Skin of body (tissue), 3 donors: ENCODE measurements at places on chromosomes 16 and 17.

DNA sequence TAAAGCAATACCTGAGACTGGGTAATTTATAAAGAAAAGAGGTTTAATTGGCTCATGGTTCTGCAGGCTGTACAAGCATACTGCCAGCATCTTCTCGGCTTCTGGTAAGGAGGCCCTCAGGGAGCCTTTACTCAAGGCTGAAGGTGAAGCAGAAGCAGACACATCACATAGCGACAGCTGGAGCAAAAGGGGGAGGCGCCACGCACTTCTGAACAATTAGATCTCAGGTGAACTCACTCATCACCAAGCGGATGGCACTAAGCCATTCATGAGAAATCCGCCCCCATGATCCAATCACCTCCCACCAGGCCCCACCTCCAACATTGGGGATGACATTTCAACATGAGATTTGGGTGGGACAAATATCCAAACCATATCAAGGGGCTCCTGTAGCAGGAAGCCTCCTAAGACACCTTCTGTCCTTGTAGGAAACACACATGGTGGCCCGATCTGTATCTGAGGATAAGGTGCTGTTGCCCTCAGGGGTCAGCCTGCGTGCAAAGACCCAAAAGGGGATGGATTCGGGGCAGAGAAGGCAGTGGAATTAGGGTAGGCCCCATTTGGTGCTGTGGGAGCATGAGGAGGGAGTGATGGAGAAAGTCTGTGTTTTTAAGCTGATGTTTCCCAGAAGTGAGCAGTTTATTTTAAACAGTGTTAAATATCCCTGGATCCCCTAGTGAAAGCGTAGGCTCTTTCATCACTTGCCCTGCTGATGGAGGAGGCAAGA is 23.0 kb downstream of the IL21R start:
- DNase-seq = no peak

- DNase-seq = no peak
Observed at GRCh38 chr16:4519274-4520058, 19.1 kb downstream of the CDIP1 start.

DNA sequence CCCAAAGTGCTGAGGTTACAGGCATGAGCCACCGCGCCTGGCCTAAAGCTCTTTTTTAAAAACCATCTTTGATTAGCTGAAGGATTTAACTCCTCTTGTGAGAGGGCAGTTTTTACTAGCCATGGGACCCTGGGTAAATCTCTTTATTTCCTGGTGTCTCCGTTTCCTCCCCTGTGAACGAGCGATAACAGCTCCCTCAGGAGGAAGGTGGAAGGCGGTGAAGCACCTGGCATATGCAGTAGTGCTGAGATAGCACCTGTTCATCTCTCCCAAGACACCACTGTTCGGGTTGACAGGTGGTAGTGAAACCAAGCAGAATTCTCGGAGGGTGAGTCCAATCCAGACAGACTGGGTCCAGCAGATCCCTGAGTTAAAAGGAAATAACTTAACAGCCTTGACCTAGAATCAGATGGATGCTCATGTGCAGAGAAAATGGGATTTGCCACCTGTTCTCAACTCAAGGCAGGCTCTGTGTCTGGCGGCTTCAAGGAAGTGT is 86.2 kb downstream of the CRISPLD2 start:
- DNase-seq = no peak

DNA sequence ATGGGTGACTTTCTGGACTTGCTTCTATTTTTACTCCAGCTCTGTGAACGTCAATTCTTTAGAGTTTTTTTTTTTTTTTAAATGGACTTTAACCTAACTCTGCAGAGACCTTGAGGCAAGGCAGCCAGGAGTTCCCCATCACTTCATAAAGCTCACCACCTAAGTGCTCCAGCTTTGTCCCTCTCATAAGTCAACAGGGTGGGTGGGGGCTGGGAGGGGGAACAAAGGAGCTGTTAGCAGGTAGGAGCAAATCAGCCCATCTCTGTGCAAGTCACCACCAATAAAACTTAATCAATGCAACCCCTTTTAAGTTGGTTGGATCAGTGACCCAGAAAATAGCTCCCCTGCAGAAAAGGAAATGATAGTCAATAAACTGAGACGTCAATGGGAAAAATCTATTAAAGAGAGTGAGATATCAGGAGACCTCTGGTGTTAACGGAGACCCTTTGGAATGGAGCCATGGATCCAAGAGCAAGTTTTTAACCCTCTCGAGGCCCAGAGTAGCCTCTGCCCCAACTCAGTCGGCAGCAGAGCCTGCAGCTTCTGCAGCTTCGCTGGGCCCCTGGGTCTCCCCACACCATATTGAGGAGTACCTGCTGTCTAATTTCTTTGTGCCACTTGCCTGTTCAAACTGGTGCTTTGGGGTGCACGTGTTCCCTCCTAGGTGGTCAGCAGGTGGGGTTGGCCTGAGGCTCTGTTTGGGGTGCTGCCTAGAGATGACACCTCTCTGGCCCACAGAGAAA is 27.6 kb upstream of the ETV4 start:
- no peak for DNase-seq

DNA sequence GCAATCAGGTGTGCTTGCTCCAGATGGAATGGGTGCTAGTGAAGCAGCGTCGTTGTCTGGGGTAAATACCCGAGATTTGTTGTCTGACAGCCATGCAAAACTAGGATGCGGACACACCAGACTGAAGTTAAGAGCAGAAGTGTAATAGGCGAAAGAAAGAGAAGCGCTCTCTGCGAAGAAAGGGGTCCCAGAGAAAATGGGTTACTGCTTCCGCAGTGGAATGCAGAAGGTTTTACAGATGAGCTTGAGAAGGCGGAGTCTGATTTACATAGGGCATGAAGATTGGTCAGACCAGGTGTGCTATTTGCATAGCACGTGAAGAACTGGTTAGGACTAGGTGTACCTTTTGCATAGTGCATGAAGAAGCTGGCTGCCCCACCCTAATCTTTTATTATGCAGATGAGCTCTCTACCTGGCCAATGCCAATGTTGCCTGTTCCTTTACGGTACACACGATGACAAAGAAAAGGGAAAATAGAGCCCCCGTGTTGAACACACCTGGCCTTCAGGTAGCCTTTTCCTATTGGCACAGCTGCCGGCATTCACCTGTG is 32.0 kb upstream of the SNN start:
- DNase-seq = no peak
